Activated T-cell treated with anti-CD3 and anti-CD28 coated beads, Interleukin-2, amount 50 U/mL, for 1 hour (primary cell): ENCODE measurements at places on chromosomes 2 and 18.

GRCh38 chr2:56587456-56587855 is 403.7 kb downstream of the CCDC85A start:
- DNase-seq: no peak

DNA sequence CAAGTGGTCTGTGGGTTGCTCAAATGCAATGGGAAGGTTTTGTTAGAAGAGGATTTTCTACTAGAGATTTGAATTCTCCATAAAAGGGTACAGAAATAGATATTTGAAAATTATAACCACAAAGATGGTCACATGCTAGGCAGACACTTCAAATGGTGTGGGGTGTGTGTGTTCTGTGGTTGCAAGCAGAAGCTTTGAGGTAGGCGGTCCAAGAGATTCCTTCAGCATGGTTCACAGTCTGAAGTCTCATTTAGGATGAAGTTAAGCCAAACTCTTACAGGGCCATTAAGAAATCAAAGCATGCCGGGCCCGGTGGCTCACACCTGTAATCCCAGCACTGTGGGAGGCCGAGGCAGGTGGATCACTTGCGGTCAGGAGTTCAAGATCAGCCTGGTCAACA is 38.3 kb upstream of the RMDN2 start:
- no peak for DNase-seq

GRCh38 chr2:119234021-119235019 is 10.7 kb downstream of the STEAP3 start:
- no peak for DNase-seq

DNA sequence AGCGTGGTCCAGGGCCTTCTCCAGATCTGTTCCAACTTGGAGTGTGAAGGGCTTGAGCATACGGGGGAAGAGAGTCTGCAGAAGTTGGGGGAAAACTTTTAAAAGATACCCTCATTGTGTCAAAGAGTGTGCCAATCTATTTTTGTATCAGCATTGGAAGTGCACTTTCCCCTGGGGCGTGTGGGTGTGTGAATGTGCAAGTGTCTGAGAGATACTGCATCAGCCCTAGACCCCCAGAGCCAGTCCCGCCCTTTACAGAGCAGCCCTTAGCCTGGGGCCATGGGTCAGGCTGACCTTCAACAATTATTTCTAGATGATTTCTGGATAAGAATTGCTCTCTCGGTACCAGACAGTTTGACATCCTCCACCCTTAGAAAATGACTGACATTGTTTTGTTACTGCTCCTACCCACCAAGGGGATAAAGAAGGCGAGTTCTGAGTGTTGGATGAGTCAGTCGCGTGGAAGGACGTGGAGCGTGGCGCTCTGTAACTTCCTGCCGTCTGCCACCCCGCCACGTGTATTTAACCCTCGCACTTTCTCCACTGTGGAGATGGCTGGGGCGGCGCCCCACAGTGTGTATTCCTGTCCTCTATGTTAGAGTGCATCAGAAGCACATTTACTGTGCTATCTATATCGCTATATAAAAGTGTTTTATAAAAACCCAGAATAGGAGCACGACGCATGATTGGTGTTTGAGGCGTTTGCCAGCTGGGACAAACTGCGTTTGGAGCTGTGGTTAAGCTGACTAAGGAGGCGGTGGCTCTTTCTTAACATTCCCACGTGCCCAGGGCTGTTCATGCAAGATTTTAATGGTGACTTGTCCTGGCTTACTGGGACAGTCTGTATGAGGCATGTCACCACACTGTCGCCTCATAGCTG is 122.6 kb downstream of the CABLES1 start:
- DNase-seq: no peak

- DNase-seq: no peak
Observed at GRCh38 chr2:112688086-112688880, 32.5 kb upstream of the NT5DC4 start.

DNA sequence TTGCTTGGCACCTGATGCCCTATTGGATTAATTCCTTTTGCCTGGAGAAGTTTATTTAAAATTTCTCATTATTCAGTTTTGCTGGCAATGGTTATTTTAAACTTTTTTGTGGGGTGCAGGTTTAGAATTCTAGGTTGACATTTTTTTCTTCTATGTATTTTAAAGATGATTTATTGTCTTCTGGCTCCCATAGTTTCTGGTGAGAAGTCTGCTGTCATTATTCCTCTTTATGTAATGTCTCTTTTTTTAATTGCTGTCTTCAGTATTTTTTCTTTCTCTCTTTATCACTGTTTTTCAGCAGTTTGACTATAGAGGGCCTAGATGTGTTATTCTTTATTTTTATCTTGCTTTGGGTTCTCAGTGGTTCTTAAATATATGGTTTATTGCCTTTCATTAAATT is 182.2 kb upstream of the STON1 start:
- DNase-seq: no peak

DNA sequence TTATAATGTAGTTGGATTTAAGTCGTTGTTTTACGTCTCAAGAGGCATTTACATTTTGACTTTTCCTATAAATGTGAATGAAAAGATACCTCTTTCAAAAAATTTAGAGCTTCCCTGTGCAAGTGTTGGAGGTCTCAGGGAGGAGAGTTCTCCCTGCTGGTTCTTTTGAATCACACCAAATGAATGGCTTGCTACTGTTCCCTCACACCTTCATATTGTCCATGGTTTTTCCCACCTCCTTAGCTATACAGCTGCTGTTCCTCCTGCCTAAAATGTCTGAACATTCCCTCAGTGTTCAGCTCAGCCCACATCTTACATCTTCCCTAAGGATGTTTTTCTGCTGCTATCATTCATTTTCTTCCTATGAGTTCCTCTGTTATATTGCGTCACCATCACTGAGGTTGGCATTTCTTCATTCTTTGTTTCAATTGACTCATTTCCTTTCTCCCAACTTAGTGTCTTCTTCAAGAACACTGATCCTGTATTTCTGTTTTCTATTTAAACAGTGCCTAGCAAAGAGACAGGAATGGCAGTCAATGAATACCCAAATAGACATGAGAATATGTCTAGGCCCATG is 46.0 kb downstream of the COX7A2L start:
- no peak for DNase-seq

GRCh38 chr2:113964436-113964835 is 74.5 kb downstream of the ACTR3 start:
- no peak for DNase-seq

DNA sequence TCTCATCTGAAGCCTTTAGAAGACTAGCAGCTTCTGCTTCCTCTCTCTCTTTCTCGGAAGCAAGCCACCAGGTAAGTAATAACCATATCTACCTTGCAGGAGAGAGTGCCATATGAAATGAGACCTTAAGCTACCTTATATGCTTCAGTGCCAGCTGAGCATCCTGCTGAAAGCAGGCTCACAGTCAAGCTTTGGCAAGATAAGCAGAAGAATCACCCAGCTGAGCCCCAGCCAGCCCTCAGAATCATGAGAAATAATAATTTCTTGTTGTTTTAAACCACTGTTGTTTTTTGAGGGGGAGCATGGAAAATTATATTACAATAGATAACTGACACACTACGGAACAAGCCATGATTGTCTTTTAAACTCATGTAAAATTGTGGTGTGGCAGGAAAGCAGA is 514.4 kb downstream of the MBD2 start:
- no peak for DNase-seq

DNA sequence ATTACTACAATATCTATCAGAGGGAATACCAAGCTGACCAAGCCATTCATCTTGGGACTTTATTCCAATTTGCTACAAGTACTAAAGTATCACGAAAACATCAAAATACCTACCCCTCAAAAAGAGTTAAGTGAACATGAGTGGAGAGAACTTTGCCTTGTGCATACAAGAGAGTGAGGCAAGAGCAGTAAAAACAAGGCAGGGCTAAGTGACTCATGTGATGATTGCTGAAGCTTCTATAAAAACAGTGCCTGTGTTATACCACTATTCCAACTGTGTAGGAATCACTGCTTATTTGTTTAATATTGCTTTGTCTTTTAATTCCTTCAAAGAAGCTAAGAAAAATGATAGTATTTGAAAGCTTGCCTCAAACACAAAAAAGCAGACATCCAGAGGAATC is 61.2 kb downstream of the FARSB start:
- DNase-seq: no peak

DNA sequence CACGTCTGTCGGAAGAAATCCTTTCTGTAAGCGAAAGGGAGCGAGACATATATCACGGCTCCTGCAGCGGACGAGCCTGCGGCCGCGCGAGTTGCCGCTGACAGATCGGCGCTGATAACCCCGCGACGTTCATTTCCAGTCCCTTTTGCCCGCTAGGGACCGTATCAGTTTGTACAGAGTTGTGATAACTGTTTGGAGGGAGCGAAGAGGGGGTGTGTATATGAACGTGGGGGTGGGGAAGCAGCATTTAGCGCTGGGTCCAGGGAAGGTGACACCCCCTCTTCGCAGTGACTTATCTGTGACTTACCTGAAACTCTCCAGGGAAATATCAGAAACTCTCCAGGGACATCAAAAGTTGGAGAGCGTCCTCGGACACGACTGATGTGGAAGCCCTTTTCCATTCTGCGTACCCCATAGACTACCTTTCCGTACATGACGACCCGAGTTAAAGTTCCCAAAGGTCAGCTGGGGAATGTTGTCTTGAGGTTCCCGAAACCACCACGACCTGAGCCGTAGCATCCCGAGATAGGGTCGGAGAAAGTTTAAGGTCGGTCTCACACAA is 948 bp upstream of the GATA6 start:
- no peak for DNase-seq

DNA sequence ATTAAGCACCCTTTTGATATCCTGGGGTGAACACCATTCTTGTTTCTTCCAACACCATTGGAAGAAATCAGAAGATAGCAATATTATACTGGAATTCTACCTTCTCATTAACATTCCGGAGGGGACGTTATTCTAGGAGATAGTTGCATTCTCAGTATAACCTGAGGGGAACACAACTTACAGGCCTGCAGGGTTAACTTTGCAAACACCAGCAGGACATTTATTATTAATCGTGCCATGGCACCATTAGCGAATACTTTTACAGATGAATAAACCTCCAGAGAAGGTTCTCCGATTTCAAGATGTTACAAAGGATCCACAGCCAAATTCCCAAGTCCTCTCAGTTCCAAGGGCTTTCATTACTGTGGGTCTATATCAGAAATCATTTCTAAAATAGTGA is 109.0 kb downstream of the DHRS9 start:
- DNase-seq: no peak

DNA sequence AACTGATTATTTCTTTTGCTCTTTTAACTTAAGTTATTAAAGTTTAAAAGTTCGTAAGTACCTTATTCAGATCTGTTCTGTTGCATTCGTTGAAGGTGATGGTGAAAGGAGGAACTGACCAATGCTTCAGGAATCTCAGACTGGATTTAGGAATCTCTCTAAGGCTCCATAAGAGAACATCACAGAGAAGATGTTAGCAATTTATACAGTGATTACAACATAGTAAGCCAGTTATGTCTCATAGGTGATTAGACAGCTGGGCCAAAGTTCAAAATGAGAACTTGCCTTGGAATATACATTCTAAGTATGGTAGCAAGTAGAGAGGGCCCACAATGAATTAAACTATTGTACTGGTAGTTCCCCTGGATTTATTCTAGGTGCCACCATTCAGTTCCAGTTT is 3.2 kb downstream of the MARS2 start:
- no peak for DNase-seq

- no peak for DNase-seq
Observed at GRCh38 chr18:39434223-39434920, 1868.8 kb upstream of the CELF4 start.
